NCI-H69 (cell line): ENCODE measurements at places on chromosomes 11 and 22.

DNA sequence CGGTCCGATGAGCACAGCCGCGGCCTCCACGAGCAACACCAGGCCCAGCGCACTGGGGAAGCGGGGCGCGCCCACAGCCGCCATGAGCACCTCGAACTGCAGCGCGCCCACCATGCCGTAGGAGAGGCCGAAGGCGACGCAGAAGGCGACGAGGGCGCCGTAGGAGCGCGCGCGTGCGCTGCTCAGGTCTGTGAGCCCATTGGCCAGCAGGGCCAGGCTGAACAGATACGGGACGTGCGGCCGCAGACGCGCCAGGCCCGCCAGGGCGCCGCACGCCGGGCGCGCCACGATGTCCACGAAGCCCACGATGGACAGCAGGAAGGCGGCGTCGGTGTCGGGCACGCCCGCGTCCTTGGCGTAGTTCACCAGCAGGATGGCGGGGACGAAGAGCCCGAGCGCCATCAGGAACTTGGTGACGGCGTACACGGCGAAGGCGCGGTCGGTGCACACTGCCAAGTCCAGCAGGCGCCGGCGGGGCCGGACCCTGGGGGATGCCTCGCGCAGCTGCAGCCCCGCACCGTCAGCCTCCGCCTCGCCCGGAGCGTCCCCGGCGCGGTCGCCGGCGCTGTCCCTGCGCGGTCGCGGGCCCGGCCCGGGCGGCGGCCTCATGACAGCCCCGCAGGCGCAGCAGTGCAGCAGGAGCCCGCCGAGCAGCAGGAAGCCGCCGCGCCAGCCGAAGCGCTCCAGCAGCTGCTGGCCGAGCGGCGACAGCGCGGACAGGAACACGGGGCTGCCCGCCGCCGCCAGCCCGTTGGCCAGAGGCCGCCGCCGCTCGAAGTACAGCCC is 2.9 kb downstream of the SLC16A8 start:
- DNase-seq: peak; percentile 79

DNA sequence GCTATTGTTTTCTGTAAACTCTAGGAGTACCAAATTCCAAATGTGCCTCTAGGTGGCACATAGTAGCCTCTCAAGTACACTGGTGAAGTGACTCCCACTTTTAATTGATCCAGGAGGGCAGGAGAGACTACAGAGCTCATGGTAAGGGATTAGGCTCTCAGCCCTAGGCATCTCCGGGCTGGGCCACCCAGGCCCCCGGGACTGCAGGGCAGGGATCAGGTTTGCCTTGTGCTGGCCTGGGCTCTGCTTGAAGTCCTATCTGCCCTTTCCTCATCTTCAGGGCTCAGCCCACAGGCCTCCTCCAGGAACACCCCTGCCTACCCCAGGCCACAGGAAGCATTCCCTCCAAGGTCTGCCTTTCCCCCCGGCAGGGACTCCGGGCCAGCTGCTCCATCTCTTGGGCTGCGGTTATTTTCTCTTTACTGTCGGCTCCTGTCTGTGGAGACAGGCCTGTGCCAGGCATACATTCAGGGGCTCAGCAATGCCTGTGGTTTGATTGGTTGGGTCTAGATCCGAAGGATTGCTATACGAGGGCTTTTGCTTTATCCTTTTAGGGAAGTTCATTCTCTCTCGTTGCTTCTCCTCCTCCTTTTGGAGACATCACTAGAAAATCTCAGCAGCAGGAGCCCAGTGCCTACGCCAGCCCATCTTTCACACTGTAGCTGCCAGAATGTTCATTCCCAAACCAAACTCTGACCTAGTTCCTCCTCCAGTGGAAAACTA is 32.8 kb downstream of the PARVA start:
- DNase-seq: peak; percentile 67

GRCh38 chr11:45851228-45851627 is 4.0 kb downstream of the CRY2 start:
- no peak for DNase-seq

DNA sequence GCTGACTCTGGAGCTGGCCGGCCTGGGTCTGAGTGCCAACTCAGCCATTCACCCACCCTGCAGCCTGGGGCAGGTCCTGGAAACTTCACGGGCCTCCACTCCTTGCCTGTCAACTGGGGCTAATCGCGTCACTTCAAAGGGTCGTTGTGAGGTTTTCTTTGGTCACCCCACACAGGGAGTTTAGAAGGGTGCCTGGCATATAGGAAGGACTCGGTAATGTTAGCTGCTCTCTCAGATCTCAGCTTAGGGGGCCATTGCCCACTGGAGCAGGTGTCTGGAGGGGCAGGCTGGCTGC is 7.3 kb downstream of the INCENP start:
- DNase-seq: no peak

GRCh38 chr11:44470854-44471253 is 94.6 kb upstream of the CD82 start:
- DNase-seq: no peak

DNA sequence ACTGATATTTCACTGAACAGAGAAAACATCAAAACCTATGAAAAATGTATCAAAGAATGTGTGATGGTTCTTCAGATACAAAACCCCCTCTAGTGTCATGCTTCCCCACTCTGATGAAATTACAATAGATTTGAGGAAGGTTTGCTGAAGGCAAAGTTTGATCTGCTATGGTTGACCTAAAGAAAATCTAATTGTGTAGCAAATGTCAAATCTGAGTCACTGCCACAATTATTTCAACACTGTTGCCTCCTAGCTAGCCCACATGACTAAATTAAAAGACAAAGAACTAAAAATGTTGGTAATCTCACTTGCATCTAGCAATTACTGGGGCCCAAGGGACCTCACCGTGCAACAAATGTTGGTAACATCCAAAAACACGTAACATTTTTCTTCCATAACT is 728.0 kb downstream of the DLG2 start:
- no peak for DNase-seq

GRCh38 chr22:32067613-32068012 is 24.6 kb downstream of the SLC5A1 start:
- peak; percentile 81 for DNase-seq

GRCh38 chr22:46883092-46883910 is 120.9 kb downstream of the TBC1D22A start:
- no peak for DNase-seq
